MCF 10A (cell line): ENCODE measurements at places on chromosomes 11 and 22.

- DNase-seq: no peak
Observed at GRCh38 chr11:133041928-133042882, 490.1 kb downstream of the OPCML start.

DNA sequence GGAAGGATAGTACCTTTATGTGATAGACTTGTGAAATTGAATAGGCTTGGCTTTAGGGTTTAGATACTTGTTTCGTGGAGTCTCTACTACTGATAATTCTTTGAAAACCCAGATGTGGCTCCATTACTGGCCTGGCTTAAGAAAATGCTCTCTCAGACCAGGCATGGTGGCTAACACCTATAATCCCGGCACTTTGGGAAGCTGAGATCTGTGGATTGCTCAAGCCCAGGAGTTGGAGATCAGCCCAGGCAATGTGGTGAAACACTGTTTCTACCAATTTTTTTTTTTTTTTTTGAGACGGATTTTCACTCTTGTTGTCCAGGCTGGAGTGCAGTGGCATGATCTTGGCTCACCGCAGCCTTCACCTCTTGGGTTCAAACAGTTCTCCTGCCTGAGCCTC is 40.9 kb downstream of the ATG13 start:
- DNase-seq: peak; percentile 73

DNA sequence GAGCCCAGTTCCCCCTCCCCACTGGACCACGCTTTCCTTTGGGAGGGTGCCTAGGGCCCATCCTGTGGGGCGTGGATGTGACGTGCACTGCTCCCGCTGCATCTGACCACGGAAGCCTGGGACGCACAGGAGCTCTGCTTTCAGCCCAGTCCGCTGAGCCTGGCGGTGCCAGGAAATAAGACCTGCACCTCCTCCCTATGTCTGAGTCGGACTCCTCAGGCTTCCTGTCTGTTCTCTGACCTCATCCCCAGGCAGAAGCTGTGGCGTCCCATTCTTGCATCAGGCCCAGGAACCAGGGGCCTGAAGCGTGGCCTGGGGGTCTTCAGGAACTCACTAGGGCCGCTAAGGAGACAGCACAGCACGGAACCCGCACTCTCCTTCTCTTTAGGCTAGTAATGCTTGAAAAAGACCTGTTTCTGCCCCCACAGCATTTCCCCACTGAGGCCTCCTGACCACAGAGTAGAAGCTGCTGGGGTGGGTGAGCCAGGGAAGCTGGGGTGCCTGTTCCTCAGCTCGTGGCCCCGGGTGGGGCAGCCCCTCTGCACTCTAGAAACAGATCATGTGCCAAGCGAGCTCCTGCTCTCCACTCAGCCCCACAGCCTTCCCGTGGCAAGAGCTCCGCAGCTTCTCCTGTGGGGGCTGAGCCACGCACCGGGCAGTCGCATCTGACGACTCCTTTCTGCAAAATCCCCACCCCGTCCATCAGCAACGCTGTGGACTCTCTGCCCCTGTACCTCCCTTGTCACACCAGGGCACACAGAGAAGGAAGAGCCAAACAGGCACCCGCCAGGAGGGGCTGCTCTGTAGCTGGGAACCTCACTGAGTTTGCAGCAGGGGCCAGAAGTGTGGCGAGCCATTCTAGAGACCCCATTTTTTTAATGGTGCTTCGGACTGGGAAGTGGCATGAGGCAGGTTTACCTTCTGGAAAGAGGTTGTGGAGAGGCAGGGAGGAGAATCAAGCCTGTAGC is 22.6 kb downstream of the MOV10L1 start:
- no peak for DNase-seq

- DNase-seq: no peak
Observed at GRCh38 chr22:47734511-47734910, 972.1 kb downstream of the TBC1D22A start.

- DNase-seq: no peak
Observed at GRCh38 chr22:43500792-43501785, 89.3 kb downstream of the MPPED1 start.

DNA sequence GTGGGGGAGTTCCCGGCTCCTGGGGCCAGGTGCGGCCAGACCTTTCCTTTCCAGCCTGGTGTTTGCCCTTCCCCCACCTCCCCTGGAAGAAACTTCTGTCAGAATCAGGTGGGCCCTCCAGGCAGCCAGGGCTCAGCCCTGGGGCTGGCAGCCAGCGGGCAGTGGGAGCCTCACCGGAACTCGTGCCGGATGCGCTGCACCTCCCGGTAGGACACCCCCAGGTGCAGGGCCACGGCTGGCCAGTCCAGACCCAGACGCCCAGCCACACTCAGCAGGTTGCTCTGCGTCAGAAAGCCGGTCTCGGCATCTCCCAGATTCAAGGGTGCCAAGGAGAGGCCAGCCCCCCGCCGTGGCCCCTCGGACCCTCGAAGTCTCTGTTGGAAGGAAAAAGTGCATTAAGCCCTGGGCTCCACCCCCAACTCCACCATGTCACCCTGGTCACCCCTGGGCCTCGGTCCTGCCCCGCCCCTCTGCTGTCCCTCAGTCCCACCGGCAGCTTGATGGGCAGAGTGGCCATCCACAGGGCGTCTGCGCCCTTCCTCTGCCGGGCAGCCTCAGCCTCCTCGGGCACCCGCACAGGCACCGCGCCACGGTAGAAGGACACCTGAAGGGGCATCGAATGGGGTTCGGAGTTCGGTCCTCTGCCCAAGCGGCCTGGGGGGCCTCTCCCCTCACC is 1.7 kb upstream of the SLC25A22 start:
- DNase-seq: no peak

DNA sequence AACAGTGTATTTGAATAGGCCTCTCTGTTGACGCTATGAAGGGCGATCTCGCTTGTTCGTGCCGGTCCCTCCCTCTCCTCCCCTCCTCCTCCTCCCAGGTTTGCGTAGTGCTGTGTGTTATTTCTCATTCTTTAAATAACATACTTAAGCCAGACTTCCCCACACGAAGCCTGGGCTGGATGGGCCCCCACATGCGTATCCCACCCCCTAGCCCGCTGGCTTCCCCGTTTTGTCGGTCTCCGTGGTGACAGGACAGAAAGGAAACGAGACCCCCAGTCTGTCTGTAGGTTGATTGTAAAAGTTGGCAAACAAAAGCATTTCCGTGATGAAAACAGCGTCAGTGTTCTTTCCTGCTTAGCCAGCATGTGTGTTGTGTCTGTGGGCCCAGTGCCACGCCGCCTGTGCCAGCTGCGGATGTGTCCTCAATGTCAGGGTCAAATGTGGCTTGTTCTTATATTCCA is 27.3 kb downstream of the FAM118A start:
- no peak for DNase-seq

GRCh38 chr11:60367009-60367408 is 11.3 kb upstream of the MS4A7 start:
- no peak for DNase-seq
